GM04504 (cell line): ENCODE measurements at places on chromosomes 6 and 20.

GRCh38 chr6:150510576-150510975 is 89.1 kb upstream of the PLEKHG1 start:
- DNase-seq = no peak

DNA sequence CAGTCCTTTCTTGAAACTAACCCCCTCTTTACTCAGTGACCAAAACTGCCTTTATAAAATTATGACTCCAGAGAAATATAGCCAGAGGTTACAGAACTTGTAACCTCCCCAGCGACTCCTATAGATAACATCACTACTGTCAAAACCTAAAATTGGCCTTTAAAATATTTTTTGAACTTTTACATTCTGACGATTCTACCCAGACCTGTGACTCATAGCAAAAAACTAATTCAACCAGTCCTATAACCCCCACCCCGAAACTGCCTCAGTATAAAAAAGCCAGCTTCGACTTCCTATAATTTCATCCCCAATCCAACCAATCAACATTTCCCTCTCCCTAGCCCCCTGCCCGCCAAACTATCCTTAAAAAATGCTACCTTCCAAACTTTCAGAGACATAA is 13.9 kb downstream of the JPH2 start:
- no peak for DNase-seq

DNA sequence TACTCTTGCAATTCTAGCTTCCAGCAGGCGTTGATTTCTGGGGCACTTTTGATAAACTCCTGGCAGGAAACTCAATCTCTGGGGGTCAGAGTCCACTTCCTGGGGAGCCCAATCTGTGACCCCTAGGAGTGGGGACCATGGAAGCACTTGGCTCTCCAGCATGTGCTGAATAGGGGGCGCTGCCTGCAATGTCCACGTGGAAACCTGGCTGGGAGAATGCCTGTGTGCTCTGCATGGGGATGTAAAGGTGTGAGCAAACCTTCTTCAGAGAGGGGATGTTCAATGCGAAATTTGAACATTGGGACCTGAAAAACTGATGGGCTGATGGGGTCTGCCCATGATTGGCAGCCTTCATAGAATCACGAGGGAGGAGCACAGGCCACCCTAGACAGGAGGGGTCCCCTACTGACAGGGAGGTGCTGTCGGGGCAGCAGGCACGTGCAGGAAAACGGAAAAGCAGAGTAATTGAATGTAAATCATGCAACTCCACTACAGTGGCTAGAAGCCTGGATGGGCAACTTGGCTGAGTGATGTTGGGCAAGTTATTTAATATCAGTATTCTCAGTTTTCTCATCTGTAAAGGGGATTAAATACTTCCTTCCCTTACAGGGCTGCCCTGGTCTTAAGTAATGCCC is 47.8 kb downstream of the CEP43 start:
- no peak for DNase-seq

DNA sequence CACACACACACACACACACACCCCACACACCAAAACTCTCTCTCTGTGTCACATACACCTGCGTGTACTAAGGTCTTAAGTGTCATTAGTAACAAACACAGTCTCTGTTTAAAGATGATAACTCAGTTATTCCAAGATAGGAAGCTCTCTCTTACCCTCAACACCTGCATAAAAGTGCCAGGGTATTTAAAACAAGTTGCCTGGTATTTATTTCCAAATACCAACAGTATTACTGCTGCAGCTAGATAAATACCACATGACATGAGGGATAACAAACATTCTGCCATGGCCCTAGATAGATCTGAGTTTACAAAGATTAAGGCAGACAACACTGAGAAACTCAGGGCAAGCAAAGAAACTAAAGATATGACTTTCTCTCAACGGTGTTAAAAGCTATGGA is 118.5 kb downstream of the SIM1 start:
- no peak for DNase-seq

DNA sequence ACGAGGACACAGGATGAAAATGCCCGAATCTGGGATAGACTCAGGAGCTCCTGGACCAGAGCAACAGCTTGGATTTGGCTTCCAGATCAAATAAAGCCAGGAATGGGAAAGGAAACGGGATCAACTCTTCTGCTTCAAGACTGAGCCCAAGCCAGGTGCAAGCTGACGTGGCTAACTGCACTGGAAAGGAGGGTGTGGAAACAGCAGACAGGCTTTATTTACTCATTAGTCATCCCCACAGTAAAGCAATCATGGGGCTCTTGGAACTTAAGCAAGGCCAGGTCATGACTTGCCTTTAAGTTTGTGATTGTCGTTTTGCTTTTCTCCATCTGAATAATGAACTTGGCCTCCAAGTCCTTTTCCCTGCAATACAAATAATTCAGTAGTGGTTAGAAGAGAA is 45.2 kb downstream of the KIF16B start:
- peak; percentile 52 for DNase-seq

GRCh38 chr6:41051873-41052272 is 1.1 kb upstream of the APOBEC2 start:
- DNase-seq = no peak

DNA sequence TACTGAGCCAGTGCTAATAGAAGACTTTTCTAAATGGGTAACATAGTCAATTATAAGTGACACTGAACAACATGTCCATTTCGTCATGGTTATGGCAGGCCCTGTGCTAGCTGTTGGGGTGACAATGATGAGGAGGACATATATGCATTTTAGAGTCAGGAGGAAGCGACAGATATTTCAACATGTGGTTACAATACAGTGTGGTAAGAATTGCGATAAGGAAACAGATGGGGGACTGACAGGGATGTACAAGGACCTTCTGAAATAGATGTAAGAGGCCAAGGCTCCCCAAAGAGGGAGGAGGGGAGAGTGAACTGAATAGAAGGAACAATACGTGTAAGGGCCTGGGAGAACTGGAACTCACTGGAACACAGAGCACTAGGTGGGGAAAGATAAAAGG is 11.7 kb downstream of the MMP24 start:
- DNase-seq = no peak

DNA sequence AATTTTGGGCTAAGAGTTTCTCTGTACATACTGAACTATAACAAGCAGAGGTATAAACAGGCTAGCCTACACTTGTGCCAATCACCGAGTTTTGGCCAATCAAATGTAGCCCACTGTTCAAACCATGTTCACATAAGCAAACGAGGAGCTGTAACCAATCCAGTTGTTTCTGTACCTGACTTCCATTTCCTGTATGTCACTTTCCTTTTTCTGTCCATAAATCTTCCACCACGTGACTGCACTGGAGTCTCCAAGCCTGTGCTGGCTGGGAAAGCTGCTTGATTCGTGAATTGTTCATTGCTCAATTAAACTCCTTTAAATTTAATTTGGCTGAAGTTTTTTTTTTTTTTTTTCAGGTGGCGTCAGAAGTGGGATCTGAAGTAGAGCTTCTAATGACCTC is 332.9 kb downstream of the RNF144B start:
- DNase-seq = no peak

- DNase-seq = no peak
Observed at GRCh38 chr20:25251019-25251418, 3.1 kb downstream of the PYGB start.

- DNase-seq = peak; percentile 37
Observed at GRCh38 chr6:138115877-138116660, 8.8 kb upstream of the PERP start.

GRCh38 chr6:144179237-144179636 is 28.9 kb downstream of the STX11 start:
- no peak for DNase-seq

- no peak for DNase-seq
Observed at GRCh38 chr20:61719691-61720347, 345.9 kb downstream of the TAF4 start.

- no peak for DNase-seq
Observed at GRCh38 chr6:14174996-14175395, 57.4 kb downstream of the CD83 start.

GRCh38 chr20:1197801-1198200 is 5.5 kb upstream of the C20orf202 start:
- no peak for DNase-seq

- DNase-seq = peak; percentile 29
Observed at GRCh38 chr20:41456351-41456750, 89.7 kb upstream of the EMILIN3 start.

DNA sequence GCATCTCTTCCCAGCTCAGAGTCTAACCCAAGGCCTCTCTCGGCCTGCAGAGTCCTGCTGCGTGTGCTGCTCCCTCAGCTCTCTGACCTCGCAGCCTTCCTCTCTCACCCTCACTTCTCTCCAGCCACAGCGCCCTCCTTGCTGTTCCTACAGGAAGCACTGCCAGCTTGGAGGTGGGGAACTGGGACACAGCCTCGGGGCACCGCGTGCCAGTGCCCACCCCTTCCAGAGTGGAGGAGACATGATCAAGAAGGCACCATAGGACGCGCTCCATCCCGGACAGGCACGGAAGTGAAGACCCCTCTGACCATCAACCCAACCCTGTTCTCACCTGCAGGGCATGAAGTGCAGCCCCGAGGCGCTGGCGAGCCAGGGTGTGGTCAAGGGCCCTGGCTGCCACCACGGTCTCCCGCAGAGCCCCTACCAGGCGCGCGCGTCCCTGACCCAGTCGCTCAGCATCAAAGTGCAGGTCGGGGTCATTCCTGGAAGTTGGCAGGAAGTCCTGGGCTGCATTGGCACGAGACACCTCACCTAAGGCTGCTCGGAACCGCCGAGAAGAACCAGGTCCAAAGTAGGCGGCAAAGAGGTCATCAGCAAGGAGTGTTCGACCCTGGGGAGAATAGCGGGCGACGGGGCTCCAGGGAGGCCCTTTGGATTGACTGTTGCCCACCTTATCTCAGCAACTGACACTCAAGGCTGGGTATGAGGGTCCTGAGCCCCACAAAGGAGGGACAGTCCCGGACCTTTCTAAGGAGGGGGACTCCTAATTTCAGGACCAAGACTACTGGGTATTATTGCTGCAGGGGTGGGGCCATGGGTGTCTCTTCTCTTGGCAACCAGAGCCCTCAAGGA is 1.3 kb downstream of the VWA7 start:
- no peak for DNase-seq

DNA sequence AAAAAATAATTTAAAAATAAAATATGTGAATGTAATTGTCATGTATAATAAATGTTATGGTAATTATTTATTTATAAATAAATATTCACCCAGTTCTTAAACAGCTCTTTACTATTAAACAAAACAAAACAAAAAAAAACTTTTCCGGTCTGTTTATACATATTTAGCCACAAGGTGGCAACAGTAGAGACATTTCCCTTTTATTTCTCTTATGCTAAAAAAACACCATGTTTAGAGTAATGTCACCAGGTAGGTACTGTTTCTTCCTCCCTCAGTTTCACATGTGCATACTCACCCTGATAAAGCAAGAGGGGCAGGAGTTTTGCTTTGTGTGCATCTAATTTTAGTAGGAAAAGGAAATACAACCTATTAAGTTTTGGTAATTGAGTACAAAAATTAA is 610.4 kb upstream of the IMPG1 start:
- no peak for DNase-seq

- DNase-seq = no peak
Observed at GRCh38 chr20:43507150-43508080, at the start of gene L3MBTL1. L3MBTL1 (plus strand) TSS chr20:43507697; CDS start chr20:43513504, 5,807 bp downstream.

GRCh38 chr20:61891916-61892649 is 173.6 kb downstream of the TAF4 start:
- DNase-seq = no peak

DNA sequence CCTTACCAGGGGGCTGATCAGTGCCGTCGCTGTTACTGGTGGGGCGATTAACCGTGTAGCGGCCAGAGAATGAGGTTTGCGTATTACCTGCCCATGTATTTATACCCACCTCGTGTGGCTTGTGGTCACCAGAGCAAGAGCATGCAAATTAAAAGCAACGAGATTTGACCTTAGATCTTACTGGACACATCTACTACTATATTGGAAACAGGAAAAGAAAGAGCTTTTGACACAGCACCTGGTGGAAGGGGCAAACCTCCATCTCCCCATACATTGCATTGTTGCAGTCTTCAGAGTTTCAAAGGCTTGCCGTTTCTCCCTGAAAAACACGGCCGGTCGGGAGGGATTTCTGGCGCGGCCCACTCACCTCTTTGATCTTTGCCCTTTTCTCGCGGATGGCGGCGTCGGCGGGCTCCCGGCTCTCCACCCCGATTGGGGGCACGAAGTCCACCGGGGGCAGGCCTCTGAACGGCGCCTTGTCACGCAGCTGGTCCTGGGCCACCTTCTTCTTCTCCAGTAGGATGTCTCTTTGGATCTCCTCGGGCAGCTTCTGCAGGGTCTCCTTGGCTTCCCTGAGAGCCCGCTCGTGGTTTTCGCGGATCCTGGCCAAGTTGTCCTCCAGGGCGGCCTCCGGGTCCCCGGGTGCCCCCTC is 1.3 kb downstream of the MAN1A1 start:
- no peak for DNase-seq

GRCh38 chr6:71119560-71119959 is 162.7 kb upstream of the B3GAT2 start:
- DNase-seq = no peak

GRCh38 chr20:61886721-61887595 is 178.7 kb downstream of the TAF4 start:
- DNase-seq = no peak

GRCh38 chr6:43950051-43950605 is 177.1 kb downstream of the MRPL14 start:
- no peak for DNase-seq

DNA sequence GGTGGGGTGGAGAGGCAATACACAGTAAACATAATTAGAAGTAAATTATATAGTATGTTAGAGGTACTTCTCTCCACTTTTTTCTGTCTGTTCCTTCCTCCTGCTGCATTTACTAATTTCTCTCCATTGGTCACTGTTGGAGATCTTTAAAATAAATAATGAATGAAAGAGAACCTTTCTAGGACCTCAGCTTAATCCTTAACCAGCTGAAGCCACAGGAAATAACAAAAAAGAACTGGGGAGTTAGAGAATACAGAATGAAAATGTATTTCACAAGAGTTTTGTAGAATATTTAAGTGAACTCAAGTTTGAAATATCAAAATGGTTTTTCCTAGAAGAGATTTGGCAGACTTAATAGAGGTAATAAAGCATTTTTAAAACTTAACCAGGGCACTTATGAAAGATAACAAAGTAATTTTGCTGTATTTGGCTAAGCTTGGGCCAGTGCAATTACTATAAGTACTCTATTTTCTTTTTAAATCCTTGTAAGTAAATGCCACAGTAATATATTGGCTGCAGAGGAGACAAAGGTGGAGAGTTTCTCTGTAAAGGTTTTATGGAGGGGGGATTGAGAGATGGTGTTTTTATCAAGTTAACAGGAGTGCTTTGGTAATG is 405.0 kb downstream of the CDKAL1 start:
- DNase-seq = no peak

DNA sequence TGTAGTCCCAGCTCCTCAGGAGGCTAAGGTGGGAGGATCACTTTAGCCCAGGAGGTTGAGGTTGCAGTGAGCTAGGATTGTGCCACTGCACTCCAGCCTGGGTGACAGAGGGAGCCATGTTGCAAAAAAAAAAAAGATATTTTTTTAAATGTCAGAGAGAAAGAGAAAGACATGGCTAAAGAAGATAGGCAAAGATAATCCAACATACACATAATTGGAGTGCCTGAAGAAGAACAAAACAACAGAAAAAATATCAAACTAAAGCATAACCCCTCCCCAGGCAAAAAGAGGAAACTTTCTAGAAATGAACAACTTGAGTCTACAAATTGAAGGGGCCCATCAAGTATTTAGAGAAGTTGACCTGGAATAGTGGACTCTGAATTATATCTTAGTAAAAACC is 14.0 kb upstream of the GRM4 start:
- no peak for DNase-seq
